WERI-Rb-1 (cell line): ENCODE measurements at places on chromosomes 5 and 9.

GRCh38 chr9:136225748-136226679 lies 19.6 kb downstream of the QSOX2 start:
- DNase-seq = peak; percentile 88

DNA sequence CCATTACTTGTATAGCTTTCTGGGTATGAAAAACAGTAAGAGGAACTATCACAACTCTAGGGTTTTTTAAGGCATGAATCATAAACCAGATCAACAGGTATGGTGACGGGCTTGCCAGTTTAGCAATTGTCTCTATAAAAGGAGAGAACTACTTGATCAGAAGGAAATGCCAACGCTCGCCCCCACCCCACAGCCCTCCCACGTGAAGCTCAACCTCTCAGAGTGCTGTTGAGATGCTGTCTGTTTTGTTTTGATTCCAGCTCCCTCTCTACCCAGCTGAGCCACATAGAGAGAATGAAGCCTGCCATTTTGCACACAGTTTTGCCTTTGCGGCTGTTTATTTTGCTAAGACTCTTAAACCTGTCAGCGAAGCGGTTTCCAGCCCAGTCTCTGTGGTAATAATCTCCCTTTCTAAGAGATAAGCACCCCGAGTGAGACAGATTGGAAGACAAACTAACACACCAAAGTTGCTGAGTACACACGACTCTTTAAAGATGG lies 257.9 kb upstream of the ANKRD55 start:
- DNase-seq = peak; percentile 64

GRCh38 chr9:135704483-135704882 lies 2.5 kb downstream of the KCNT1 start:
- DNase-seq = no peak

DNA sequence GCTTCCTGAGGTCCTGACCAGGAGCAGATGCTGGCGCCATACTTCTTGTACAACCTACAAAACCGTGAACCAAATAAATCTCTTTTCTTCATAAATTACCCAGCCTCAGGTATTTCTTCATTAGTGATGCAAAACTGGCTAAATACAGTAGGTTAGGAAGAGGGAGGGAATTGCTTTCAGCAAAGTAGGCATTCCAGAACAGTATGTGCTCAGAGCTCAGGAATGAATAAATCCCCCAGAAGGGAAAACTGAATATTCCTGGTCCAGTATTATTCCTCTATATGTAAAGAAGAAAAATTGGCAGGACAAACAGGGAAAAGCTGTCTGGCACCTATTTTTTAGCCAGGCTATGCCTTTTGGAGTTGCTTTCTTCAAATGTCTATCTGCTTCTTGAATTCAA lies 577.1 kb downstream of the PSAT1 start:
- no peak for DNase-seq

GRCh38 chr5:107849118-107849517 lies 178.4 kb upstream of the EFNA5 start:
- no peak for DNase-seq

GRCh38 chr5:32572778-32573480 lies 12.4 kb upstream of the SUB1 start:
- DNase-seq = no peak
